ENCODE measurements at places on chromosomes 6 and 20.
A peak's percentile ranks its signal among the peaks of the same experiment; 100 is the strongest.

DNA sequence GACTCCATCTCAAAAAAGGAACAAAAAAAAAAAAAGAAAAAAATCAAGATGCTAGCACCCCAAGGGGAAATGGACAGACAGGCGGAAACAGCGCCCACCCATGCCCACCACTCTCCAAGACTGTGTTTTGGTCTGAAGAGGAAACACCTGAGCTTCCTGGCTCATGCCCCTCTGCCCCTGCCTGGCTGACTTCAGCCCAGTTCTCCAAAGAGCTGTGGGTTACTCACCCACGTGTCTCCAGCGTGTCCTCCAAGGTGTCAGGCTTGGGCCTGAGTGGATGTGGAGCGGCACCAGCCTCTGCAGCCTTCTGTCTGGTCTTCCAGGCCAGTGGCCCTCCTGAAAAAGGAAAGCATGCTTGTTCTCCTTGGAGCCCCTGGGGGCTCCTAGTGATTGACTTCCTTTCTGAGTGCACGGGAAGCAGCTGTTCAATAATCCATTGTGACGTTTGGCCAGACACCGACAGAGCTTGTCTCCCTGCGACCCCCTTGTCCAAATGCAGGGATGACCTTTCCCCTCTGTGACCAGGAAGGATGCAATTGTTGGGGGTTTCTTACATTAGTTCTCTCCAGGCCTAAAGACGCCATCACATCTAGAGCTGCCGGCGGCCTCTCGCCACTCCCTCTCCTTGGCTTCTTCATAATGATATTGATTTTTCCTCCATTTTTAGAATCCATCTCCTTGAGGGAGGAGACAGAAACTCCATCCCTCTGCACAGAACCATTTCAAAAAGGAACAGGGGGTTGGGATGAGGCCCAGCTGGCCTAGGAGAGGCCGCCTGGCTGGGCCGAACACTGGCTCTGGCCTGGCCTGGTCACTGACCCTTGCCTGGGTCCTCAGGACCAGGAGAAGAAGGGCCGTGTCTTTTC, 58.4 kb downstream of the ADNP start:
- DNase-seq: no peak

- no peak for DNase-seq
Measured at GRCh38 chr20:35087791-35088190, 4.8 kb downstream of the TRPC4AP start.

DNA sequence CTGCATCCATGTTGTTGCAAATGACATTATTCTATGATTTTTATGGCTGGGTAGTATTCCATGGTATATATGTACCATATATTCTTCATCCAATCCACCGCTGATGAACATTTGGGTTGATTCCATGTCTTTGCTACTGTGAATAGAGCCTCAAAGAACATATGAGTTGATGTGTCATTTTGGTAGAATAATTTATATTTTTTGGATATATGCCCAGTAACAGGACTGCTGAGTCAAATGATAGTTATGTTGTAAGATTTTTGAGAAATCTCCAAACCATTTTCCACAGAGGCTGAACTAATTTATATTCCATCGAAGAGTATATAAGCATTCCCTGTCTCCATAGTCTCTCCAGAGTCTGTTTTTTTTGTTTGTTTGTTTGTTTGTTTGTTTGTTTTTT, 1373.5 kb downstream of the GRIK2 start:
- DNase-seq: no peak

DNA sequence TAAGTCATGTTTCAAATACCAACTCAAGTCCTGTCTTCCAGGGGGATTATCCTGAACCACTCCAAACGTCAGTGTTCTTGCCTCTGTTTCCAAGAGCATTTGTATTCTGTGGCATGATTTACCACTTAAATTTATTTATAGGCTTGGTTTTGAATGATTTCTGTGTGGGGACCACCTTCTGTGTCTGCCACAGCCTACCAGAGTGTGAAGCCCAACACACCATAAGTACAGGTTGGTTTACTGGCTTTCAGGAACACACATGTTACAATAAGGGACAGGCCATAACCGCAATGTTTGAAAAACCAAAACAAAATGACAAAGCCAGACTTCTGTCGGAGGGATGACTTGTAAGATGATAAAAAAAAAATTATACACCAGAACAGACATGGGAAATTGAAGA, 56.5 kb upstream of the MAP3K7 start:
- DNase-seq: no peak

- DNase-seq: no peak
Measured at GRCh38 chr6:89597372-89597771, 41.2 kb downstream of the LYRM2 start.

DNA sequence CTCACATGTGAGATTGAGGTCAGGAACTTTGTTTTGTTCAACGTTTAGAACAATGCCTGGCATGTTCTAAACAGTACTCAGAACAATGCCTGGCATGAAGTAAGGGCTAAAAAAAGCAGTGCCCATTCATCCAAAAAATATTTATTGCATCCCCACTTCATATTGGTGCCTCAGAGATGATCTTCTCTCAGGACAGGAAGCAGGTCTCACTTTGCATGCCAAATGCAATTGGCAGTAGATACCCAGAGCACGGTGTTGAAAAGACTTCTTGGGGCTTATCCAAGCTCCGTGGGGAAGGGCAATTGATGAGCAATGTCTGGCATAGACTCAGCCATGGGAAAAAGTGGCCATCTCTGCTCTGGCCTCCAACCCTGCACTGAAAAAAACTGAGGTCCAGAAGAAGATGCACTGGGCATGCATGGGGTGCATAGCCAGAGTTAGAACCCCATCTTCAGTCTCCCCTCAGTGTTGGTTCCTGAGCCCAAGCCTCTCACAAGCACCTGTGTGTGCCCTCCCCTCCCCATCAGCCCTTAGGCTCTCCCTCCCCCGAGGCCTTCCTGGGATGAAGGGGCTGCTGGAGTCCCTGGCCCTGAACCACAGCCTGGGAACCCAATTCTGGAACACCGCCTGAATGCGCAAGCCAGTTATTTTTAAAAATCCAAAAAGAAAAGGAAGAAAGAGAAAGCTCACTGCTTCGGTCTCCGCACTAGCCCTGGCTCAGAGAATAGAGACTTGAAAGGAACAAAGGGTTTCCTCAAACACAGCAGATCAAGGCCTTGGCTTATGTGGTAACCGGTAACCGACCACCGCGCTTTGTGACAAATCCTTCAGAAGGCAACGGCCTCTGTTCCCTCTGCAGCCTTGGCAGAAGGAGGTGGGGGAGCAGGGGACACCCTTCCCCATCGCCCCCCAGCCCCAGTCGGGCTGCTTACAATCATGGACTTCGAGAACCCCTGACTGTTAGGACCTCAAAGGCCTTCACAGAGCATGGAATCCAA, 78.5 kb upstream of the SIRPA start:
- no peak for DNase-seq

DNA sequence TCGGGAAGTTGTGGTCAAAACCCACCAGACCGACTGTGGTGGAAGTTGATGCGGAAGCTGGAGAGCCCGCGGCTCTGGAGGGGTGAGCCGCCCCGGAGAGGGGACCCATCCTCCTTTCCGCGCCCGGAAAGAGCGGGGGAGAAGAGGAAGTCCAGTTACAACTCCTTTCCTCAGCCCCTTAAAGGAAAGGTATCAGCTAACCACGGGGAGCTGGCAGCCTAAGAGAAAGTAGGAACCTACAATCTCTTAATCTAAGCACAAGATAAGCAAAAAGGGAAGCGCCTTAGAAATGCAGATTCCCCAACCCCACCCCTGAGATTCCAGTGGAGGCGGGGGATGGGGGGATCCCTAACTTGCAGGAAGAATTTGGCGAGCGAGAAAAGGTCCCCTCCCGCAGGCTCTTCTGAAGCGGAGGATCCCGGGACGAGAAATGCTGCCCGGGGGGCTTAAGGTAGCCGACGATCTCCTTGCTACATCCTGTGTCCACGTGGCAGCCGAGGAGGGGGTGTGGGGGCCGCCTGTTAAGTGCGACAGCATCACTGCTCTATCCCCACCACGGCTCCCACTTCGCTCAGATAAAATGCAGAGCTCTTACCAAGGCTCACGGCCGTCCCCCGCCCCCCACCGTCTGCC, 87.5 kb downstream of the ZFP64 start:
- DNase-seq: no peak

- no peak for DNase-seq
Measured at GRCh38 chr20:1890469-1891262, 4.5 kb upstream of the SIRPA start.

DNA sequence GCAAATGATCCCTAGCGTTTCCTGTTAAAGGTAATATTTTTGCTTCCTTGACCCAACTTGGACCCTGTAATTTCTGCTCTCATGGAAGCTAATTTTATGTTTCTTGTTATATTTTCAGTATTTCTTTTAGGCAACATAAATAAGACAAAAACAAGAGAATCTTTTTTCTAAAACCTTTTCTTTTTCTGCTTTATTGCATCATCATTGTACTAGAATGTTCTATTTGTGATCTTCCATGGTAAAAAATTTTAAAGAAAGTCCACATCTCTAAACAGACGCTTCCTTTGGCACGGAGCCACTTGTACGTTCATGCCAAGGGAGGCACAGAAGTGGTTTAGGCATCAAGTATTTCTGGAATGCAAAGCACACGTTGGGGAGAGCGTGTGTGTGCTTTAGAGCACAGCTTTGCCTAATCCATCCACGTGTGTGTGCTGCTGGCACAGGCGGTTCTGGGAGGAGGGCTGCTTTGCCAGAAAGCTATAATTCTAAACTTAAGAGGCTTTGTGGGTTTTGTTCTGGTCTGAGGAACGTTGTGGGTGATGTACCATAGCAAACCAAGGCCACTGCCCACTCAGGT, 98.3 kb downstream of the SASH1 start:
- DNase-seq: peak; percentile 51

DNA sequence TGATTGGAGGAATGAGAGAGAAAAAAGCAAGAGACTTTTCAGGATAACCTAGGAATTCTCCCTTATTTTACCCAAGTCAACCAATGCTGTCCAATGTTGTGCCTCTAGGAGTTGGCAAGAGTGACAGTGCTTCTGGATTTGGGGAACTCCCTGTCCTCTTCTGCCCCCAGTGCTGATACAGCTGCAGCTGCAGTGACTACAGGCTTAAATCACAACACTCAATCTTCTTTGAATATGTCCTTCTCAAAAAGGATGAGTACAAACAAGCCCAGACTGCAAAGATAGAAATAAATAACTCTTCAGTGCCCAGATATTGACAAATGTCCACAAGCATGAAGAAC, 141.0 kb upstream of the COL21A1 start:
- no peak for DNase-seq

All from amniotic stem cell (primary cell).